Dorsolateral prefrontal cortex (tissue), 122 donors: ENCODE measurements at places on chromosomes 13 and 19. TPM values are rescaled to one million over a fixed set of nuclear protein-coding genes. Genes with fewer than 3 reads are reported as not detected.

CCDC61 gene
- total RNA-seq: 25.3 TPM

ICAM5 gene
- total RNA-seq: 41.5 TPM

TTYH1 gene
- total RNA-seq: 246 TPM

CACNG7 gene
- 99.1 TPM for total RNA-seq

ICAM4 gene
- total RNA-seq: not detected

KIR3DL1 gene
- total RNA-seq: 0.28 TPM

SLC8A2 gene
- total RNA-seq: 81.6 TPM

WDR62 gene
- total RNA-seq: 0.97 TPM

ZNF490 gene
- total RNA-seq: 17.0 TPM

FPR2 gene
- total RNA-seq: 0.95 TPM

COMP gene
- not detected for total RNA-seq

ZNF563 gene
- total RNA-seq: 6.7 TPM

PALM gene
- total RNA-seq: 310 TPM
